ENCODE measurements at places on chromosomes 16 and 17.

DNA sequence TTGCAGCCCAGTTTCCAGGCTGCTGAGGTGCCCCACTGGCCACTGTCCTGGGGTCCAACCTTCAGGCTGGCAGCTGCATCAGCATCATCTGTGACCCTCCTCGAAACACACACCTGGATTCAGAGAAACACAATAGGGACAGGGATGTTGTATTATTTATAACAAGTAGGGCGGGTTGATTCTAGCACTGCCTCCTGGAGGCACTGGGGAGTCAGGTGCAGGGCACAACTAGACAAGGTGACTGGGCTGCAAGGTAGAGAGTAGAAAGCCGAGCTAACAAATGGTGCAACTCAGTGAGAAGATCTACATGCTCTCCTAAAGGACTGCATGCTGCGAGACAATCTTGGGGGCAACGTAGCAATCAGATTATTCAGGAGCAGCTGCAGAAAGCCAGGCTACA is 317.3 kb downstream of the SLC39A11 start:
- DNase-seq: no peak

DNA sequence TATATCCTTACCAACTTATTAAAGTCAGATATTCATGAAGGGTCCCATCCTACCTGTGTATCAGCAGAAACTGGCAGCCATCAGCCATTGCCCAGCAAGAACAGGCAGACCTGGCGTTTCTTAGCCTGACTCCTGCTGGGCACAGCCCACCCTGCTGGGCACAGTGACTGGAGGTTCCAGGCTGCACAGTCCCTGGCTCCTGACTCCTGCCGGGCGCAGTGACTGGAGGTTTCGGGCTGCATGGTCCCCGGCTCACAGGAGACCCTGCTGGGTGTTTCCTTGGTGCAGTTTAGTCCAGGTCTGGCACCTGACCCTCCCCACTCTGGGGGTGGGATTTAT is 6.7 kb downstream of the TIMM22 start:
- DNase-seq: no peak

- DNase-seq: no peak
Observed at GRCh38 chr17:10205549-10206185, 7.3 kb upstream of the GAS7 start.

DNA sequence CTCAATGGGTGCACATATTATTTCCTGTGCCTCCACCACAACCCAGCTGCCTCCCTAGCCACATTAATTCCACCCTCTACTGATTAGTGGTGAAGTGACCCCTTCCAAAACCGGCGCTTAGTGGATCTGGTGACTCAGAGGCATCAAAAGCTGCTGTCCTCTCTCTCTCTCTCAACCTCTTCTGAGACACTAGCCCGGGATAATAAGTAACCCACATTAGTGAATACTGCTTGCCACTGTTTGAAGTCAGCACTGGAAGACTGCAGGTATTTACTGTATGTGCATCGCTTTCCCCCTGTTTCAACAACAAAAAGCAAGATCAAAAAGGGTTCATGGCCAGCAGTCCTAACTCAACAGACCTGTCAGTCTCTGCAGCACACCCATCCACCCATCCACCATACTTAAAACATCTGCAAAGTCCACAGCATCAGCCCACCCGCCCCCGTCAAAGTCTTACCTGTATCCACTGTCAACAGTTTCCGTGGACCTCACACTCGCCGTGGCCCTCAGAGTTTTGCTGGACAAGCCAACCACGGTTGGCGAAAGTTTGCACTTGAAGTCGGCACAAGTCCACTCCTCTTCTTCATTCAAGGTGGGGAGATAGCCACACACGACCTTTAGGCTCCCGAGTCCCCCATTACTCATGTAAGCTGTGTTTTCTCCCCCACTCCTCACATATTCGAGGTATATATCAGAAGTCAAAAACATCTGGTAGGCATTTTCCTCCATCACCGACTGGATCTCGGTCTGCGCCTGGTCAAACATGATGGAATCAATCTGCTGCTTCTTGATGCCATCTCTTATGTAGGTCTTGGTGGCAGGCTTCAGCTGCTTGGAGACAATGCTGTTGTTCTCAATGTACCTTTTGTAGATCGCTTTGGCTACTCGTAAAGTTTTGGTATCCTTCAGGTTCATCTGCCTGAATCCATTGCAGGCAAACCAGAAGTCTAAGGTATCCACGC is 3.8 kb downstream of the AXIN2 start:
- DNase-seq: no peak

GRCh38 chr16:9058211-9058610 is 33.2 kb upstream of the HAPSTR1 start:
- DNase-seq: no peak

All from nephron progenitor cell (in vitro differentiated cells).